GM13977 (cell line): ENCODE measurements at places on chromosomes 6 and 20.

GRCh38 chr6:27814665-27815424 lies 97.4 kb downstream of the OR2B2 start:
- DNase-seq = peak; percentile 75

- no peak for DNase-seq
These were observed 985.2 kb downstream of the EYS start for GRCh38 chr6:64721865-64722264.

DNA sequence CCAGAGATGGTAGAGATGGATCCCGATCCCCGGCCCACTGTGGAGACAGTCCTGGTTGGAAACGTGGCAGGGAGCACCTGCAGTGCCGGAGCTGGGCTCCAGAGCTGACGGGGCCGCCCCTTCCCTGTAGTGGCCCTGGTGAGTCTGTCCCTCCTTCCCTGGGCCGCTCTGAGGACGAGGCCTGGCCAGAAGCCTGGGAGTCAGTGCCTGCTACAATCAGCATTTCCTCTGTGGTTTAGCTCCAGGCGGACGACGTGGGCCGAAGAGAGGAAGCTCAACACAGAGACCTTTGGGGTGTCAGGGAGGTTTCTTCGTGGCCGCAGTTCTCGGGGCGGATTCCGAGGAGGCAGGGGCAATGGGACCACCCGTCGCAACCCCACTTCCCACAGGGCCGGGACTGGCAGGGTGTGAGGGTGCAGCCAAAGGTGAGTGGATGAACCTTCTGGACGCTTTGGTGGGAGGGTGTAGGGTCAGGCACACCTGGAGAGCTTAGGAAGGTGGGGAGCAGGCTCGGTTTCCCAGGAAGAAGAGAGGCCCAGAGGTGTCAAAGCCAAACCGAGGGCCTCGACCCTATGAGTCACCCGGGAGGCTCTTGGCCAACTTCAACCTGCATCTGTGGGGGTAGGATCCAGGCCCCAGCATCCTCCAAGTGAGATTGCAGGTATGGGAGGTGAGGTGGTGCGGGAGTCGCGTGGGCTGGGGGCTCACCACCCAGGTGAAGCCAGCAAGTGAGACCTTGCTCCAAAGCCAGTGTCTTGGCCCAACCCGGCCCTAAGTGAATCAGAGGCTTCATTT lies 9.9 kb downstream of the PSMA7 start:
- DNase-seq = no peak

DNA sequence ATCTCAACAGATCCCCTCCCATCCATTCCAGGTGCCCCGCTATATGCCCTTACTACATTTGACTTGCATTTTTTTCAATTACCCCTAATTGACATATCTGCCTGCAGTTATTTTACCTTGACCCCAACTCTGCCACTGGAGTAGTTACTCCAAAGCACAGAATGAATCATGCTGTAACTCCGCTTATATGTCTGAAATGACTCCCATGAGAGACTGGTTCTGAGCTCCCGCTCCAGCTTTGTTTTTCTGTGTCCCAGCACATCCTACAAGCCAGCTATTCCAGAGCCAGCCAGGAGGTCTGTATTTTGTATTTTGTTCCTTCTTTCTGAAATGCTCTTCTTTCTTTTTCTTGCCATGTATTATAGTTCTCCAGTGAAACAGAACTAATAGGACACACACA lies 10.9 kb upstream of the NOX3 start:
- no peak for DNase-seq

DNA sequence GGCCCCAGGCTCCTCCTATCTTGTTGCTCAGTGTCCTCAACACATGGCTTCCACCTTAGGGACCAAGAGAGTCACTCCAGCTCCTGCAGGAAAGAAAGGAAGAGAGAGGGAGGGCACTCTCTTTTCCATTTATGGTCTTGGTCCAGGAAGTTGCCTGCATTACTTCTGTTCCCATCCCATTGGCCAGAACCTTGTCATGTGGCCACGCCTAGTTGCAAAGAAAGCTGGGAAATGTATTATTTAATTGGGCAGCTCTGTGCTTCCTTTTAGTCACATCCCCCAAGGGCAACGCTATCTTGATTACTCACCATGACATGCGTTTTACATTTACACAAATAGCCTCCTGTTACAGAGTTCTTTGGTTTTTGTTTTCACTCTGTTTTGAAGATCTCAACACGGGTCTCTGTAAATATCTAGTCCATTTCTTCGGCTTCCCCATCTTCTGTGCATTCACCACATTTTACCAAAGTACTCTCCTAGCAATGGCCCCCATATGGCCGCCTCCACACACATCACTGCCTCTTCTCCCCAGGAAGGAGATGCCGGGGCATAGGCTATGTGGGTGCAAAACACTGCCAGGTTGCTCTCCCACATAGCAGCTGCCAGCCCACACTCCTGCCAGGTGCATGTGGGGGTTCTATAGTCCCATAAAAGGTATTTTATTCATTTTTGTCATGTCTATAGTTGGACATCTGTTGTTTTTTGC lies 35.7 kb upstream of the ZMYND8 start:
- DNase-seq = peak; percentile 52

DNA sequence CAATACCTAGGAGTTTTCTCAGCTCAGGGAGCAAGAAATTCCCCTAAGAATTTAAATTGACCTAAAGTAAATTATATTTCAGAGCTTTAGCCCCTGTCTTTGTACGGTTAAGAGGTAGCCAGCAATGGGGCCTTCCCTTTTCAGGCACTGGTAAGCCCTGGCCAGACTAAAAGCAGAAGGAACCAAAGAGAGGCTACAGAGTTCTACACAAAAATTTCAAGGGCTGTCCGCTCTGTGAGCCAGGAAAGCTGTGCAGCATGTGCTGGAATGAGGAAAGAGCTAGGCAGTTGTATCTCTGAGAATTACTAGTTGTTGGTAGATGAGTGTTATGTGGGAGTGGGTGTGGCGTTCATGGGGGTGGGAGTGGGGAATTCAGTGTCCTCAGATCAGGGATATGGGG lies 96.3 kb upstream of the MAFB start:
- no peak for DNase-seq

DNA sequence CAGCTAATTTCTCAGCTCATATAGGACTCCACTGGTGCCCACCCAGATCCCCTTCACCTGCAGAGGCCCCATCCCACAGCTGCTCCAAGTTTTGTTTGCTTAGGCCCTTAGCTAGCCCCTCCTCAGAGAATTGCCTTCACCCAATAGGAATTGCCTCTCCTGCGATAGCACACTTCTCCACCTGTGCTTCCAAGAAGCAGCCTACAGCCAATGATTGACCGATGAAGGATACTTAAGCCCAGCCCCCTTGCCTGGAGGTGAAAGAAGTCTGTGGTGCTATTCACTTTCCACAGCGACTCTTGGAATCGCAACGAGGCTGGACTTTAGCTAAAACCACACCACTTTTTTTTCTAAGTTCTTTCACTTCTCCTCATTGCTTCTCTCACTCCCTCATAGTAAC lies 353.2 kb upstream of the BTBD3 start:
- no peak for DNase-seq

- DNase-seq = no peak
These were observed 10.4 kb downstream of the DEFB129 start for GRCh38 chr20:237489-237888.

GRCh38 chr20:461254-462198 lies 807 bp downstream of the TBC1D20 start:
- DNase-seq = peak; percentile 74

DNA sequence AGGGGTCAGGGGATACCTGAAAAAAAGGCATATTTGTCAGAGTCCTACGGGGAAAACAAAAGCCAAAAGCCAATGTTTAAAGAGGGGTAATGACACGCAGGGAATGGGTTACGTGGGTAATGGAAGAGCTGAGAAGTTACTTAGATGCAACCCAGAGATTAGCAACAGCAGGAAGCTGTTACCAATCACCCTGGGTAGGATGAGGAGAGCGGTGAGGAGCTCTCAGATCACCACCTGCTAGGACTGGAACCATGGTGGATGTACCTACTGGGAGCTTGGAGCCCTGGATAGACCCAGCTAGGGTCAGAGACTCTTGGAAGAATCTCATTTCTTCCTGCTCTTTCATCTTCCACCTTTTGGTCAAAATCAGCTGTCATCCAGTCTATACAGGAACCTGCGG lies 51.2 kb upstream of the RNF24 start:
- no peak for DNase-seq

DNA sequence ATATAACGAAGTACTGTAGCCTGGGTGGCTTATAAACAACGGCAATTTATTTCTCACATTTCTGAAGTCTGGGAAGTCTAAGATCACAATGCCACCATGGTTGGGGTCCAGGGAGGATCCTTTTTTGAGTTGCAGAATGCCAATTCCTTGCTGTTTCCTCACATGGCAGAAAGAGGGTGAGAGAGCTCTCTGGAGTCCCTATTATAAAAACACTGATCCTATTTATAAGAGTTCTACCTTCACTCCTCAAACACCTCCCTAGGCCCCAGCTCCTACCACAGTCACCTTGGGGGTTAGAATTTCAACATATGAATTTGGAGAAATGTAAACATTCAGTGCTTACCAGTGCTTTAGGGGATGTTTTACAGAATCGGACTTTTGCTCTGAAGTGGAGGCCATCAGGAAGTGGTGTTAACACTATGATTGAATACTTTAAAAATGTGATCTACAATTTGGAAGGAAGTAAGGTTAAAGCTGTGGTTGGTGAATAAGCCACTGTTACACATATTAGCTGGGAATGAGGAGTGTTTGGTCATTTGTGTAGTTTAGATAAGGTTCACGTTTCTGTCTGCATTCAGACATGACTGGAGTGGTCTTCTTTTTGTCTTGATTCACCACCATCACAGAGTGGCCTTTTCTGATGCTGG lies 79.9 kb upstream of the SPTLC3 start:
- no peak for DNase-seq

- no peak for DNase-seq
These were observed 1.9 kb downstream of the PLTP start for GRCh38 chr20:45909817-45910669.

DNA sequence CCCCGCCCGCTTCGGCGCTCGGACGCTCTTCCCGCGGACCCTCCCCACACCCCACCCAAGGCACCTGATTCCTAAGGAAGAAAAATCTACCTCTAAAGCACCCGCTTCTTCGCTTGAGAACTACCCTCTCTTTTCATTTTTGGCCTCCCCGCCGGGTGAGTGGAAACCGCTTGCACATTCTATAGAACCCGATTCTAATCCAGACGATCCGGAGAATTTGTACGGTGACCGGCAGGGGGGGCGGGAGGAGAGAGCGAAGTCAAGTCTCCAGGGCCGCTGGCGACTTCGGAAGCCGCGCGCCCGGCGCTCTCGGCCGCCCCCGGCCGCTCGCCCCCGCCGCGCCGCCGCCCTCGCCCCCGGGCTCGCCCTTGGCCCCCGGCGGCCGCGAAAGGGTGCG lies at the start of gene RBM24:
RBM24 (plus strand) TSS at position 262 of the 397 bp plus-strand sequence. CDS start 221 bp downstream, outside the sequence.
- DNase-seq = peak; percentile 40

- DNase-seq = no peak
These were observed 87.1 kb downstream of the CEBPB start for GRCh38 chr20:50277460-50278376.

- DNase-seq = no peak
These were observed 114.1 kb downstream of the SCAF8 start for GRCh38 chr6:154847318-154847717.

GRCh38 chr20:19944772-19945459 lies 72.2 kb upstream of the NAA20 start:
- peak; percentile 48 for DNase-seq

GRCh38 chr6:112563368-112563767 lies 216.2 kb downstream of the RFPL4B start:
- DNase-seq = no peak

DNA sequence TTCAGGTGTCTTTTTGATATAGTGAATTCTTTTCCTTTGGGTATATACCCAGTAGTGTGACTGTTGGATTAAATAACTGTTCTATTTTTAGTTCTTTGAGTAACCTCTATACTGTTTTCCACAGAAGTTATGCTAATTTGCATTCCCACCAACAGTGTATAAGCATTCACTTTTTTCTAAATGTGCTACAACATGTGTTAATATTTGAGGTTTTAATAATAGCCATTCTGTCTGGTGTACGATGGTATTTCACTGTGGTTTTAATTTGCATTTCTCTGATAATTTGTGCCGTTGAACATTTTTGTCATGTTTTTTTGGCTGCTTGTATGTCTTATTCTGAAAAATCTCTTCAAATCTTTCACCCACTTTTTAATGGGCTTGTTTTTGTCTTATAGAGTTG lies 563.5 kb downstream of the GRIK2 start:
- no peak for DNase-seq

GRCh38 chr6:37690964-37691735 lies 6.5 kb downstream of the MDGA1 start:
- DNase-seq = no peak

- no peak for DNase-seq
These were observed 21.5 kb upstream of the TMEM30A start for GRCh38 chr6:75306064-75306463.

DNA sequence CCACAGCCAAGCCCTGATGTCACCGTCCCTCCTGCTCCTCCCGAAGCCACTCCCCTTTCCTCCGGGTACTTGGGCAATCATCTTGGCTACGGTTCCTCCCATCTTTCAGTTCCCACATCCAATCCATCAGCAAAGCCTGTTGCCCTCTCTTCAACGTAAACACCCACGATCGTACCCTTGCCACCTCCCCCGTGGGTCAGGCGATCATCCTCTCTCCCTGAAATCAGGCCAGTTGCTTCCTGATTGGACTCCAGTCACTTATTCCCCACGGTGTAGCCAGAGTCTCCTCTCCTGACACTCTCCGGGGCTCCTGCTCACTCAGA lies 44.5 kb downstream of the SULF2 start:
- DNase-seq = no peak

DNA sequence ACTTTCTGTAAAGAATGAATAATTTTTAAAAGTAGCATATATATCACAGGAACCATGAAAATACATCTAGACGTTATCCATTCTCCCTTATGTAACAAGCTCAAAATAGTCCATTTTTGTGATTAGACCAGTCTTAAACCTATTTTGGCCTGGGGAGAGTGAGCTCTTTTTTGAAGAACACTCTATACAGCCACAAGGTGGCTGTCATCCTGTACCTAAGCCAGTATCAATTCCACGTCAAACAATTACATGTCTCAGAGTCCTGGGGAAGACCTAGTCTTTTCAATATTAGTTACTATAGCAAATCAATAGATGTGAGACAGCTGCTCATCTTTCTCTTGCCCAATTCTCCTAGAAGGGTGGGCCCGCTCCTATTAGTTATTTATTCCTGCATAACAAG lies 28.4 kb downstream of the FBXO5 start:
- DNase-seq = no peak

- DNase-seq = no peak
These were observed 860 bp downstream of the DEFB124 start for GRCh38 chr20:31474097-31474436.

DNA sequence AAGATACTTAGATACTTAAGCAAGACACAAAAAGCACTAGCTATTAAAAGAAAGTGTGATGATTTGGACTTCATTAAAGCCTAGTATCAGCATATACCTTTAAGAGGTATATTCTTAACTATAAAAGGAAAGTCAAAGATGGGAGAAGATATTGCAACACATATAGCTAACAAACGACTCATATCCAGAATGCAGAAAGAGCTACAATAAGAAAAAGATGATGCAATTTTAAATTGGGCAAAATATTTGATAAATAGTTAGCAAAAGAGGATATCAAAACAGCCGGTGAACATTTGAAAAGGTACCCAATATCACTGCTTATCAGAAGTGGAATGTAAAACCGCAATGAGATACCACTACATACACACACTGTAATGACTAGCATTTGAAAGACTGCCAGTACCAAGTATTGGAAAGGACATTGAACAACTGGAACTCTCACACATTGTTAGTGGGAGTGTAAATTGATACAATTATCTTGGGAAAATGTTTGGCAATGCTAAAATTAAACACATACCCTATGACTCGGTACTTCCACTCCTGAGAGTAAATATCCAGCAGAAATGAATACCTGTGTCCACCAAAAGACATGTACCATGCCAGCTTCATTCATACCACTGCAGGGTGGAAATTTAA lies 25.7 kb downstream of the MUC22 start:
- no peak for DNase-seq
